ENCODE measurements at places on chromosomes 16 and 17. TPM values are rescaled to one million over a fixed set of nuclear protein-coding genes. Genes with fewer than 3 reads are reported as not detected.

Gene TPSD1
- total RNA-seq = not detected

Gene IGSF6
- total RNA-seq = 0.15 TPM

Gene EPX
- not detected for total RNA-seq

Gene ASGR1
- not detected for total RNA-seq

Gene CCL8
- not detected for total RNA-seq

Gene KRT36
- not detected for total RNA-seq

Gene SLC46A1
- 5.2 TPM for total RNA-seq

Gene NXN
- total RNA-seq = 115 TPM

Gene OR4D1
- not detected for total RNA-seq

Gene SLFN14
- not detected for total RNA-seq

Gene KRTAP4-3
- not detected for total RNA-seq

Gene NRN1L
- total RNA-seq = not detected

Gene PIRT
- not detected for total RNA-seq

Gene PRRT2
- not detected for total RNA-seq

Gene EMP2
- 23.0 TPM for total RNA-seq

Gene CCL4
- not detected for total RNA-seq

Gene TEX14
- total RNA-seq = not detected

Gene RNF157
- total RNA-seq = not detected

Gene PDIA2
- not detected for total RNA-seq

Gene SALL1
- 0.04 TPM for total RNA-seq

Gene USP43
- total RNA-seq = 6.9 TPM

Gene TGFB1I1
- total RNA-seq = 20.4 TPM

Gene UNC13D
- 1.2 TPM for total RNA-seq

Gene PSMD11
- total RNA-seq = 72.6 TPM

Gene USP31
- 12.3 TPM for total RNA-seq

Gene CRHR1
- total RNA-seq = not detected

Gene MLLT6
- total RNA-seq = 20.5 TPM

Gene DNAH3
- not detected for total RNA-seq

Gene LPCAT2
- 40.3 TPM for total RNA-seq

Gene C16orf86
- total RNA-seq = 2.0 TPM

Gene MPP3
- total RNA-seq = 6.2 TPM

Gene PITPNM3
- 9.1 TPM for total RNA-seq

Gene SDK2
- total RNA-seq = 24.7 TPM

Gene EEF2KMT
- 20.0 TPM for total RNA-seq

Gene BHLHA9
- total RNA-seq = not detected

Gene MYOCD
- not detected for total RNA-seq

Gene CASKIN2
- 9.5 TPM for total RNA-seq

Gene KRTAP4-9
- total RNA-seq = not detected

Gene ADCY9
- total RNA-seq = 7.4 TPM

Gene GNG13
- total RNA-seq = not detected

Gene PRSS33
- total RNA-seq = not detected

Gene KRTAP9-1
- not detected for total RNA-seq

Gene KRT23
- total RNA-seq = 2.6 TPM

Gene C17orf67
- 0.55 TPM for total RNA-seq

Gene SAMD14
- total RNA-seq = 1.1 TPM

Gene ASB16
- total RNA-seq = not detected

Gene CACNA1G
- not detected for total RNA-seq

Gene RTN4RL1
- 8.0 TPM for total RNA-seq

Gene RUNDC3A
- 4.1 TPM for total RNA-seq
